Activated CD8-positive, alpha-beta memory T cell treated with anti-CD3 and anti-CD28 coated beads, Interleukin-2, amount 50 U/mL, for 4 hours (primary cell): ENCODE measurements at places on chromosomes 3 and 15.

GRCh38 chr3:42707620-42708355 lies 5.2 kb upstream of the HHATL start:
- no peak for DNase-seq

DNA sequence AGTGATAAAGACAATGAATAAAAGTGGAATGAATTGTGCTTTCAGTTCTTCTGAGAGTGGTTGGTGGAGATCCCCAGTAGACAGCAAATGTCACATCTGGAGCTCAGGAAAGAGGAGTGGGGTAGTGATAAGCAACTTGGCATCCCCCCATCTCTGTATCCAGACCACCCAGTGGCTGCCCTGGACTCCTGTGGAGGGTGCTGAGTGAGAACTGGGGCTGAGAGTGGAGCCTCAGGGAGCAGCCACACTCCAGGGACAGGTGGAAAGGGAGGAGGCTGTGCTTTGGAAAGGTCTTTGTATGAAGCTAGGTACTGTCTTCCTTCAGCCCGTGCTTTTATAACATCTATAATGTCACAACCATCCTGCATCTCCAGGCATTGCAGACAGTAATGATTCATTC lies 85.6 kb upstream of the RASGRF1 start:
- no peak for DNase-seq

DNA sequence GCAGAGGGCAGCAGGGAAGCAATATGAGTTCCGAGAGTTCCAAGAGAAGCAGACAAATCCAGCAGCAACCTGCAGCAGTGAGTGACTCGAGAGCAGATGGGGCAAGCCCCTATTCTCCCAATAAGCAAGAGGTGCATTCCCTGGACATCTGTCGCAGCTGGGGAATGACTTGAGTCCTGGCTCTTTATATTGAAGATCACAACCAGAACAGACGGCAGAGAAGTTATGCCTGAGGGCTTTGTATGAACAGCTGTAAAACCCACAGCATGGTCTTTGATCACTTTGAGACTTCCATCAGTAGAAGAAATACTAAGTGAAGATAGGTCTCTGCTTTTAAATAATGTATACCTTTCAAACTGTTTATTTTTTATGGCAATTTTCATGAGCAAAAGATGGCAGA lies 23.6 kb upstream of the C3orf22 start:
- no peak for DNase-seq

- DNase-seq, result no peak
Measured at GRCh38 chr15:32909431-32909830, 191.6 kb downstream of the GREM1 start.

DNA sequence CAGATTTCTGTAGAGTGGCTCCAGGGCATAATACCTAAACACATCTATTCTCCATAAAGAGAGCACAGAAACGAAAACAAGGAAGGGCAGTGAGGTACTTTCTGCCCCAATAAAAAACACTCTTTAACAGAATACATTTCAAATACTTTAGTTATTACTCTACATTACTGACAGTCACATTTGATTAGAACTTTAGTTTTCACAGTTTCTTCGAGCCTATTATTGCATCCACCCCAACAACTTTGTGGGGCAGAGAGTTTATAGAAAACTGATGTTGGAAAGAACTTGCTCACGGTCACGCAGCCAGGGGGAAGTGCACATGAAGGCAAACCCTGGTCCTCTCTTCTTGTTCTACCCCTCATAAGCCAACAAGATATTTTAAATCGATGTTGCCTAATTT lies 9.0 kb downstream of the VPS39 start:
- no peak for DNase-seq

DNA sequence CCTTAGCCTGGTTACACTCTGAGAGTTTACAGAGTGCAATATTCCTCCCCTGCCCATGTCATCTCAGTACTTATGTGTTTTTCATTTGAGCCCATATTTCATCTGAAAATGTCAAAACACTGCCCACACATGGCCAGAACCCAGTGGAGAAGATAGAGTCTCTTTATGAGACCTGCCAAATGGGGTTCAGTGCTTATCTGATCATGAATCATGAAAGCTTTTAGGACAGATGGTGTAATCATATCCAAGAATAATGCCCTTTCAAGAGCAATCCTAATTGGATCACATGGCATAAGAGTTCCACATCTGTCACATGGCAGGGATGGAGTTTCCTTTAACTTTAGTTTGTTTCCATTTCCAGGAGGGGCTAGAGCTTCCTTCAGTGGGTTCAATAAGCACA lies 77.2 kb upstream of the AGBL1 start:
- DNase-seq, result no peak

DNA sequence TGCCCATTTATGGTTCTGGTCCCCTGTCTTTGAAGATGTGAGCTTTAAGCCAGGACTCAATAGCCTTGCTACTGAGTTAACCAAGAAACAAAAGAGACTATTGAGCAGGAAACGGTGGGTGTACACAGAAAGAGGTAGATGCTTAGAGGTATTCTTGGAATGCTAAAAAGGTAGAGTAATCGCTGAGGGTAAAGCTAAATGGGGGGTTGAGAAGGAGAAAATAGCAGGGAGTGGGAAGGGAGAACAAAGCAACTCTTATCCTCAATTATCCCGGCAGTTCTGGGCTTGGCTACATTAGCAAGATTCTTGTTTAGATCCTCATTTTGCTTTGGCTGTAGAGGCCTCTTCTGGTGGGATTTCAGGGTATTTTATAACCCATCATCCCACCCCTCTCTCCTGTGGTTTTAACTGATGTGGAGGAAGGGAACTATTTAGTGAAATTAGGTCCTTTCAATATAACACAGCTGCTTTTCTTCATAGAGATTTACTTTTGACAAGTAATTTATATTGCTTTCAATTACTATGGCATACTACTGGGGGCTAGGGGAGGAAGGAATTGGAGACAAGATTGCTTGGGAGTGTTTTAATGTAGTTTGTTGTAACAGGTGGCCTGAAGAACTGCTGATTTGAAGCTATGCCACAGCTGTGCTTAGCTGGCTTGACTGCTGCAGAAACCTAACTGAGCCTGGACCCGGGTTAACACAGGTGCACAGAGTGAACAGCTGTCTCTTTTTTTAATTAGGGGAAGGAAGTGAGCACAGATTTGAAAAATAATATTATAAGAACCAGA lies 234.3 kb upstream of the CCDC54 start:
- no peak for DNase-seq

DNA sequence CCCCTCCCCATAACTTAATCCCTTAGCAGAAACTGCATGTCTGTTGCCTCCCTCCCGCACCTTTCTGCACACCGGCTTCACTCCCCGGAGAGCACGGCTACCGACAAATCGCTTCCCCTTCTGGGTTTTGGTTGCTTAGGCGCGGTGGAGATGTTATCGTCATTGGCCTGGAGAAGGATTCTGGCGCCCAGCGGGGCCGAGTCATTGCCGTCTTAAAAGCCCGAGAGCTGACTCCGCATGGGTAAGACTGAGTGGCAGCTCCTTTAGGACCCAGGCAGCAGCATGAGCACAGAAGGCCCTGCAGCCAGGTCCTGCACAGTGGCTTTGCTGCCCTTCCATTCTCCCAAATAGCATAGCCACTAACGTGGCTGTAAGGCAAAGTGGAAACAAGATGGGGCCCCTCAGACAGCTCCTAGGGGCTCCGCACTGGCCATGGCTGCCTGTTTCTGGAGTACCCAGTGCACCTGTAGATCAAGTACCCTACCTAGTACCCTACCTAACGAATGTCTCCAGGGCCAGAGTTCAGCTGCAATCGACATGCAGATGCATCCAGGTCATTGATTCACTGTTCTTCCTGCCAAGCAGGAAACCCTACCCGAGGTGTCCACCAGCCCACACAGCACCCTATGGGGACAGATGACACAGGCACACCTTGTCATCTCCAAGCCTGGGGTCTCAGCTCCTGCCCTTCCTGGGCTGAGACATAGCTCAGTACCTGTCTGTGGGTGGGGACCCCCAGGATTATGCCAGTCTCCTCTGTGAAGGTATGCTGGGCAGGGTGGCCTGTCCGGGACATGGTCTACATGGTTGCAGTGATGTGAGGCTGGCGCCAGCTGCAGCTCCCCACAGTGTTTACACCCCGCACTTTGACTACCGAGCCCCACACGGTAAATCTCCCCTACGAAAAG lies 147.6 kb downstream of the LRRK1 start:
- no peak for DNase-seq

DNA sequence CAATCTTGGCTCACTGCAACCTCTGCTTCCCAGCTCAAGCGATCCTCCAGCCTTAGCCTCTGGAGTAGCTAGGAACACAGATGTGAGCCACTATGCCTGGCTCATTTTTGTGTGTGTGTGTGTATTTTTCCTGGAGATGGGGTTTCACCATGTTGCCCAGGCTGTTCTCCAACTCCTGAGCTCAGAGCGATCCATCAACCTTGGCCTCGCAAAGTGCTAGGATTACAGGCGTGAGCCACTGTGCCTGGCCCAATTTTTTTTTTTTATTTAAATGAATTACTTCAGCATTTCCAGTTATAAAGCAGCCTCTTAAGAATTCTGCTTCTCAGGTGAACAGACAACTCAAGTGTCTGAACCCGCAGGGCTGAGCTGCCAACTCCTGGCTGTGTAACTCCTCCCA lies 20.1 kb upstream of the ST3GAL6 start:
- DNase-seq, result no peak
